ENCODE measurements at places on chromosomes 1 and 21.

GRCh38 chr1:87170157-87170556, 158.5 kb upstream of the LMO4 start:
- no peak overlapping the region for H3K27ac ChIP-seq
- DNase-seq: no peak
- no peaks in the 10 kb centered on the region for H3K27me3 ChIP-seq
- H3K36me3 ChIP-seq: no peaks in the 10 kb centered on the region
- H3K4me1 ChIP-seq: peaks cover 36% of the 10 kb centered on the region

GRCh38 chr21:38824124-38824822, 18.5 kb downstream of the ETS2 start:
- H3K4me1 ChIP-seq: peaks cover 42% of the 10 kb centered on the region
- H3K27me3 ChIP-seq: no peaks in the 10 kb centered on the region
- H3K36me3 ChIP-seq: peaks cover 27% of the 10 kb centered on the region
- peak overlapping the region; percentile 48 for H3K4me3 ChIP-seq
- H3K27ac ChIP-seq: peak overlapping the region; percentile 82

GRCh38 chr21:26801498-26801897, 43.7 kb downstream of the ADAMTS1 start:
- H3K27me3 ChIP-seq: no peaks in the 10 kb centered on the region
- peak overlapping the region; percentile 6 for H3K4me3 ChIP-seq
- no peak for DNase-seq
- H3K4me1 ChIP-seq: peaks cover 30% of the 10 kb centered on the region
- H3K36me3 ChIP-seq: no peaks in the 10 kb centered on the region

- H3K36me3 ChIP-seq: no peaks in the 10 kb centered on the region
- H3K4me3 ChIP-seq: no peak overlapping the region
These were observed 58.2 kb downstream of the ALPL start for GRCh38 chr1:21567241-21568005.

- no peak for DNase-seq
- no peak overlapping the region for H3K27ac ChIP-seq
- peaks cover 9% of the 10 kb centered on the region for H3K36me3 ChIP-seq
- no peaks in the 10 kb centered on the region for H3K27me3 ChIP-seq
- no peak overlapping the region for H3K4me3 ChIP-seq
These were observed 28.2 kb upstream of the TEKT2 start for GRCh38 chr1:36055706-36056105.
